ENCODE measurements at places on chromosomes 1 and 21.

DNA sequence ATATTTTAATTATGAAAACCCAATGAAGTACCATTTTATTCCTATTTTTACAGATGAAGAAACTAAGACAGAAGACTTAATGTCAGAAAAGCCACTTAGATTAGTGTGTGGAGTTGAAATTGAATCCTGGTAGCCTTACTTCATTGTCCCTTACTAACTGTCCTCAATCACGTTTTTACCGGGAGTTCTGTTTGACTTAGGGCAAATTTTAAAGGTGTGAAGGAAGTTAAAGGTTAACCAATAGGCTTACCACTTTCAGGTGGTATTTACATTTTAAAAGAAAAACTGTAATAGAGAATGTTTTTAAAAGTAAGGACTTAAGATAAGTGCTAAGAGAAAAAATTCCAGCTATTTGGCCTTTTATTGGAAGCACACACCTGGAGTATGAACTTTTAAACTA lies 12.4 kb downstream of the RRP15 start:
- no peak for DNase-seq

- DNase-seq = no peak
These were observed 1.5 kb downstream of the XPR1 start for GRCh38 chr1:180633057-180634056.

- DNase-seq = no peak
These were observed at the start of gene SH3BGR for GRCh38 chr21:39451332-39452206. Gene SH3BGR, plus strand, starts transcription at chr21:39451970. Its CDS starts 127 bp downstream, at chr21:39452097.

DNA sequence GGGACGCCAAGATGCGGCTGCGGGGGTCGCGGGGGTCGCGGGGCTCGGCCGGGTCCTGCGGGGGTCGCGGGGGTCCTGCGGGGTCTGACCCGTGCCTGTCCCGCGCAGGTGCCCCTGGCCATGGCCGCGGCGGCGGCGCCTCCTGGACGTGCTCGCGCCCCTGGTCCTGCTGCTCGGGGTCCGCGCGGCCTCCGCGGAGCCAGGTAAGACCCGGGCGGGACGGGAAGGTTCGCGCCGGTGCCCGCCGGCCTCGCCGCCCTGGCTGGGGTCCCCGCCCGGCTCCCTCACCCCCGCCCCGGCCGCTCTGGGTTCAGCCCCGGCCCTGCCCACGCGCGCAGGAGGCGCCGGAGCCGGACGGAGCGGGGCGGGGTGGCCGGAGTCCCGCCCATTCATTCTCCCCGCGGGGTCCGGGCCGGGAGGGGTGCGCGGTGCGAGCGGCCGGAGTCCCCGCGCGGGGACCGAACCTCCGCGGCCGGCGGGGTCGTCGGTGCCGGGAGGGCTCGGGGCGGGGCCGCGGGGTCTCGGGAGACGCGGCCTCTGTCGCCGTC lies 380 bp downstream of the COL18A1 start:
- DNase-seq = no peak

- DNase-seq = no peak
These were observed 17.9 kb downstream of the MTX1 start for GRCh38 chr1:155226188-155226909.
